ENCODE measurements at places on chromosomes 4 and X.
A peak's percentile ranks its signal among the peaks of the same experiment; 100 is the strongest.

GRCh38 chr4:156326246-156326645, 372.6 kb upstream of the CTSO start:
- DNase-seq = no peak

DNA sequence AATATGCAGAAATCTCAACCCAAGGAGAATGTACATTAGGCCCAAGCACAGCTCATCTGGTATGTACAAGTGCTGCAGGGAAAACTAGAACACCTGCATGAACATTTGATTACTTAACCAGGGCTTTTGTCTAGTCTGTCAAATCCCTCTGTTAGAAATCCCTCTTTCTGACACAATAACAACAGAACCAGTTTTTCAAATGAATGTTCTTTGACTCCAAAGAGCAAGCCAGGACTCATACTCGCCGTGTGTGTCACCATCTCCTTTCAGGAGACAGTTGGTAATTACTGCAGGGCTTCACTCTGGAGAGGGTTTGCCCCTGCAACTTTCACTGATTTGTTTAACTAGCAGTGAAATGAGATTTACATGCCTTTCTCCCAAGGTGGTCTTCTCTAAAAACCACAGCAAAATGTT, 143.0 kb upstream of the FAM241A start:
- DNase-seq = no peak

DNA sequence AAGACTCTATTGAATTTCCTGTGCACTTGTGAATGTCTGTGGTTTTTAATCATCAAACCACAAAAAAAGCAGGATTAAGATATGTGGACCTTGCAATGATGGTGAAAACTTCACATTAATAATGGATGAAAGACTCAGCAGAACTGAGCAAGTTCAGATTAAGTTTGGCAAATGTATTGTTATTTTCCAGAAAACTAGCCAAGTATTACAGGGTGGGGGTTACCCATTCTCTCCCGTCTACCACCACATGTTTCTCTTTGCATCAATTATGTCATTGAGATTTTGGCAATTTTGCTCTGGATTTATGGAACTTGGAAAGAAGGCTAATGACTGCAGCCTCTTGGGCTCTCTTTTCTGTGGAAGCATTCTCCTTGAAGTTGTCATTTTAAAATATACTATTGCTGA, 577.1 kb downstream of the ANKRD50 start:
- DNase-seq = no peak

- DNase-seq = no peak
Measured at GRCh38 chrX:42930951-42931350, 153.0 kb upstream of the PPP1R2C start.

DNA sequence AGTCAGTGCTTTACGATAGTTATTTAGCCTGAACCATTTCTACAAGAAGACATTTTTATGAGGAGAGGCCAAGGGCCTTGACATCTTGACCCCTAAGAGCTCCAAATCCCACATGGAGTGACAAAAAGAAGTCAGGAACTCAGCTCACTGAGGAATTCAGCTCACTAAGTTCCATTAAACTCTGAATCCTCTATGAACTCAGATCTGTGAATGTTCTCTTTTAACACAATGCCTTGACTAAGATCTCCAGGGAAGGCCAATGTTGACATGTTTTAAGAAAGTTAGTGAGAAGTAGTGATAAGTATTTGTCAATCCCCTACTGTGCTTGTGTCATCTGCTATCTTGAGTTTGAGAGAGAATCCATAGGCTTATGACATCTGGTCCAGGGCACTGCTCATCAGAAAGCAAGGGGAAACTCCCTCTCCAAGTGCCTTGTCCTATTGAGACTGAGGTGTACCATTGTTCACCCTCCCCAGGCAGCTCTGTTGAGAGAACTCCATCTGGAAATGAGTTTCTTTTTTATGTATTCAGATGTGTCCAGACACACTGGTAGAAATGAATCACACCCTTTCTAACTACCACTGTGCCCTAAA, 68.7 kb upstream of the PCDH19 start:
- no peak for DNase-seq

- DNase-seq = no peak
Measured at GRCh38 chr4:187827631-187828030, 167.9 kb upstream of the ZFP42 start.

- no peak for DNase-seq
Measured at GRCh38 chr4:165016971-165017370, 14.8 kb upstream of the TRIM60 start.

DNA sequence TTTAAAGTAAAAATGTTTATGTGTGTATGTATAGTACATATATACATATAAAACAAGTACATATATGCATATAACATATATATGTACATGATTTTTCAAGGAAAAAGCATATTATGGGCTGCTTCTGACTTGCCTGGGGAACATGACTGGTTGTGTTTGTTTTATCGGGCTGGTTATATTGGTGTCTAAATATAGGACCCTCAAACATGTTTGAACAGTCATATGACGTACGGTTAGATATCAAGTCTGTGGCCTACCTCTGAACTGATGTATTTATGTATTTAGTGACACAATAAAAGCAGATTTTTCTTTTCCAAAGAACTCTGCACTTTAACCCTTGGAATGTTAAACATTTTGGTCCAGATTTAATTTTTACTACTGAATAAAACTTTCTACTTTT, 37.9 kb upstream of the ARSD start:
- no peak for DNase-seq

DNA sequence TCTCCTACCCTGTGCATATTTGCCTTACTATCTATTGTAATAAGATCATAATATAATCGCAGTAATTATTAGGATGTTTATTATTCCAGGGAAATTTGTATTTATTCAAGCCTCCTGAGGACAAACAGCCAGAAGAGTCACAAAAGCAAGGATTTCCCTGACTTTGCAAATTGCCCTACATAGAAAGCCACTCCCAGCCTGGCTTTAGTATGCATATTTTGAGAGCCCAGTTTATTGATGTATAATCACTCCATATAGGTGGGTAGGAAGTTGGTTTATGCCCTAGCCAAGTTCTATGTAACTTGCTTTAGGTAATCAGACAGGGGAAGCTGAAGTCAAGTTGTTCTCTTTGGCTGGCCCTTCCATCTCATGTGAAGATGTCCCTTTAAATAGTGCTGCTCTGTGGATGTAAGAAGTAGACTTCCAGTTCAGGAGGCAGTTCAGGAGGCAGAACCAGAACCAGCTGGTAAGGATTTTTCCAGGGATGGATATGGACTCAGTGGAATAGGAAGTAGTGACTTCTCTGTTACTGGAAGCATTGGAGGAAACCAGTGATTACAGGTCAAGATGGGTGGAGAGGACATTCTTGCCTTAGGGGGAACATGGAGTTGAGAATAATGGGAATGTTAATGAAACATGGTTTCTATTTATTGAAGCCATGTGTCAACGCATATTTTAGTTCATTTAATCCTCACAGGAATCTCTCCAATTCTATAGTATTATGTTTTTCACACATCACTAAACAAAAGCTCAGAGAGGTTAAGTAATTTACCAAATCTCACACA, 70.5 kb upstream of the KIT start:
- no peak for DNase-seq

- DNase-seq = no peak
Measured at GRCh38 chrX:33855251-33855650, 276.9 kb downstream of the FAM47A start.

GRCh38 chr4:175947117-175947722, 118.4 kb upstream of the WDR17 start:
- peak; percentile 53 for DNase-seq

DNA sequence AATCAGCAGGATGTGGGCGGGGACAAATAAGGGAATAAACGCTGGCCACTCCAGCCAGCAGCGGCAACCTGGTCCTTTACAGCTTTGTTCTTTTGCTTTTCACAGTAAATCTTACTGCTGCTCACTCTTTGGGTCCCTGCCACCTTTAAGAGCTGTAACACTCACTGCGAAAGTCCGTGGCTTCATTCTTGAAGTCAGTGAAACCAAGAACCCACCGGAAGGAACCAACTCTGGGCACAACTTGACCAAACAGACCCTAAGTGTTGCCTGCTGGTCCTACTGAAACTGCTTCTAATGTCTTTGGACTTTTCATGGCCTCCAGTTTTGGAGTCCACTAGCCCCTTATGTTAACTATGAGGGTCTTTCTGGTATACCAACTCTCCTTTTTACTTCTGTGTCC, 566.2 kb upstream of the IGFBP7 start:
- no peak for DNase-seq

GRCh38 chr4:84531689-84532088, 32.6 kb upstream of the NKX6-1 start:
- DNase-seq = no peak

DNA sequence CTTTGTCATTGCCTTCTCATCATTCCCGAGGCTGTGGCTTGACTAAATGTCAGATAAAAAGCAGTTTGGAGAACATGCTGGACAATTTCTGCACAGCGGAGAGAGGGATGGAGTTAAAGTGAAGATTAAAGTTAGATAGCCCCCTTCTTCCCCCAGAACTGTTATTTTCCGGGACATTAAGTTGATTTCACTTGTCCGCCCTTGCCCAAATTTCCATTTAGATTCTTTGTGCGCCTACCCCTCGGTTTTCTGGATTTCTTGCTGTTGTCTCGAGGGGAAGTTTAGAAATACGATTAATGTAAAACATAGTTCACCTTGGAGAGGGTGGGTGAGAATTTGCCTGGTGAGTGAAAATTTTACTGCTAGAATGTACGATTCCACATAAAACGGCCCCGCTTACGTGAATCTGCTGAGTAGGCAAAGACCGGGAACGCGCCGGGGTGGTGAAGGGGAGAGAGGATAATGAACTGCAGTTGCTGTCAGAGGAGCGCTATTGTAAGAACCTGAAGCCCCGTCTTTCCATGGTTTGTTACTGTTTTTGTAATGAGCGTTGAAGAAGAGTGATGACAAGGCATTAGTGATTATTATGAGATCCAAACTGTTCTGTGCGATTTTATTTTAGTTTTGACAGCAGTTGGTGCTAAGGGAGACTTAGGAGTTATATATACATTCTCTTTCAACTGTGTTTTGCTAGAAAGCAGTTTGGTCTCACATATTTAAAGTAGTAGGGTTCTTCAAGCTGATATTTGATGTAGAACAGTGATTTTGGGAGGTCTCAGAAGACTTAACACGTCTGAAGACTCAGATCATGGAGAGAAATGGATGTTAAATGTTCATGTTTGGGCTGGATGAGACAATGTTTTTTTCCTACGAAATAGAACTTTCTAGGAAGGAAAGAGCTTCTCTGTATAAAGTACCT, 73.0 kb downstream of the AFF1 start:
- DNase-seq = peak; percentile 43
